ENCODE measurements at places on chromosomes 12 and 14.

DNA sequence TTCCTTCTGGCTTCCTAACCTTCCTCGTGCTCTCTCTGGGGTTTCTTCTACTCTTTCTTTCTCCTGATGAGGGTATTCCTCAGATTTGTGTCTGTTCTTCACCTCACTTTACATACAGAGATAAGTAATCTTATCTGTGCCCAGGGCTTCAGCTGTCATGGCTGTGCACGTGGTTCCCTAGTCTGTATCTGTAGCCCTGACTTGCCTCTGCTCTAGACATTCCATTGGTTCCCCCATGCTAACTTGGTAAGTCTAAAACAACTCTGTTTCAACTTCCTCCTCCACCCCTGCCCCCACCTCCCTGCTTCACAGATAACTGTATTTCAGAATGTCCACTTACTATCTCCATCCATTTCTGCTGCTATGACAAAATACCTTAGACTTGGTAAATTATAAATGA lies 10.8 kb downstream of the DIP2B start:
- no peak for DNase-seq

- no peak for DNase-seq
Observed at GRCh38 chr12:129762436-129762835, 141.4 kb downstream of the TMEM132D start.

GRCh38 chr12:109961201-109961600 lies 35.0 kb downstream of the GIT2 start:
- no peak for DNase-seq

- no peak for DNase-seq
Observed at GRCh38 chr14:78238141-78238540, 68.0 kb downstream of the NRXN3 start.
